Osteocyte (in vitro differentiated cells): ENCODE measurements at places on chromosomes 11 and 22. TPM values are rescaled to one million over a fixed set of nuclear protein-coding genes. Genes with fewer than 3 reads are reported as not detected.
A peak's percentile ranks its signal among the peaks of the same experiment; 100 is the strongest.

DNA sequence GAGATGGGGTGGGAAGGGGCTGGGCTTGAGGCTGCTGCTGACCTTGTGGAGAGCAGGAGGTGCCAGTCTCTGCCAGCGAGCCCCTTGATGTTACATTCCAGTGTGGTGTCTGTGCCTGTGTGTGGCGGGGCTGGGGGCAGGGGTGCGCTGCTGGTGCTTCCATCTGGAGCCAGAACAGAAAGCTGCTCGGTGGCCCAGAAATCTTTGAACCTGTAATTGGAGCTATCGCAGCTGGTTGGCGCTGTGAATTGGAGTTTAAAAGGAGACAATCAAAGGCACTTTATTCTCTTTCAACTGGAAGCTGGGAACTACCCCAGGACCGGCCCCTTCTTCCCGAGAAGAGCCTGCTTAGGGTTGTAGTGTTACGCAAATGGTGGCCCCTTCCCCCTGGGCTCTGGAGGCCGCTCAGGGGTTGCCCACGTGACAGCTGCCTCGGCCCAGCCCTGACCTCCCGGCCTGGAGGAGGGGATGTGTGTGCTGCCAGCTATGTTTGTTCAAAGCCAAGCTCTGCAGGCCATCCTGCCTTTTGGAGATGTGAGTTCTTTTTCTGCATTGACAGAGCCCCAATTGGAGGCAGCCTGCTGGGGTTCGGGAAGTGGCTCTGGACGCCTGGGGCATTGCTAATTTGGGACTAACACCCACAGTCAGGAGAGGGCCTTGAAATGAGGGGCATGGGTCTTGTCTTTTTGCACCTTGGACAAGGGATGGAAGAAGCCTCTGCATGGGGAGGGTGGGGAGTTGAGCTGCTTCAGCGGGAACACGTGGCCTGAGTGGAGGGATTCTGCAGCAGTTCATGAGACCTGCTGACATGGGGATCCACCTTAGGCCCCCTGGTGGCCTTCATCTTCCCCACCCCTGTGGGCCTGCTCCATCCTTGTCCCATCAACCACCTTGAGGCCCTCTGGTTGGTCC lies 14.0 kb upstream of the ARSA start:
- H3K27ac ChIP-seq, result no peak overlapping the region
- H3K36me3 ChIP-seq, result no peaks in the 10 kb centered on the region
- DNase-seq, result no peak

GRCh38 chr11:58060939-58061672 lies 30.4 kb downstream of the OR6Q1 start:
- no peak for DNase-seq
- peaks cover 6% of the 10 kb centered on the region for H3K4me1 ChIP-seq
- no peaks in the 10 kb centered on the region for H3K27me3 ChIP-seq
- H3K4me3 ChIP-seq, result no peak overlapping the region

- H3K27me3 ChIP-seq, result peaks cover 4% of the 10 kb centered on the region
- peak within 1 kb of the TSS; percentile 90 for H3K4me3 ChIP-seq
- peaks cover 37% of the 10 kb centered on the region for H3K4me1 ChIP-seq
- DNase-seq, result peak; percentile 98
These were observed at the start of gene SBF1 for GRCh38 chr22:50474710-50475651. SBF1 (minus strand) TSS chr22:50475035; CDS start chr22:50474840, 195 bp downstream.

DNA sequence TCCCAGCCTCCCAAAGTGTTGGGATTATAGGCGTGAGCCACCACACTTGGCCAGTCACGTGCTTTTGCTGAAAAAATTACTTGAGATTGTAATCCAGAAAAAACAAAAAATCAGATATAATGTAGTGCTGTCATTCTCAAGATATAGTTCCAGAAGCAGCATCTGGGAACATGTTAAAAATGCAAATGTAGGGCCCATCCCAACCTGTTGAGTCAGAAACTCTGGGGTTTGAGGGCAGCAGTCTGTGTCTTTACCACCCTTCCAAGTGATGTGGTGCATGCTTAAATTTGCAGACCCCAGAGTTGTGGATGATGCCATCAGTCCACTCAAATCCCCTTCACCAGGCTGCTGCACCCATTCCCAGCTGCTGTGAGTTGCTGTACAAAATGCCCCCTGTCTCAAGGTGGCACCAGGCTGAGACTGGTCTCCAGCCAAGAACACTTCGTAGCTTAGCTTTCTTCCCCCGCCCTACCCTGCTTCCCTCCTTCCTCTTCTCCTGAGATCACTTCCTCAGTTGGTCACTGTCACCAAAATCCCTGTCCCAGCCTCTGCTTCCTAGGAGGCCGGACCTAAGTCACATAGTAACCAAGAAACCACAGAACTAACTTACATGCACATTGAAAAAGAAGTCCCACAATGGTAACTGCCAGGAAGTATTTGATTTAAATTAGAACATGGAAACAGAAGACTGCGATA lies 18.2 kb upstream of the ARRB1 start:
- no peak for DNase-seq
- H3K27ac ChIP-seq, result no peak overlapping the region
- peaks cover 8% of the 10 kb centered on the region for H3K4me1 ChIP-seq
- H3K4me3 ChIP-seq, result no peak overlapping the region

GRCh38 chr11:61599968-61600710 lies 19.3 kb upstream of the SYT7 start:
- no peak overlapping the region for H3K27ac ChIP-seq
- peaks cover 8% of the 10 kb centered on the region for H3K4me1 ChIP-seq
- no peaks in the 10 kb centered on the region for H3K36me3 ChIP-seq
- no peak for DNase-seq
- no peak overlapping the region for H3K4me3 ChIP-seq
- H3K27me3 ChIP-seq, result peaks cover 19% of the 10 kb centered on the region

- peaks cover 3% of the 10 kb centered on the region for H3K4me1 ChIP-seq
- peaks cover 20% of the 10 kb centered on the region for H3K27me3 ChIP-seq
- no peak overlapping the region for H3K27ac ChIP-seq
- no peak overlapping the region for H3K4me3 ChIP-seq
These were observed 1265.8 kb upstream of the CNTN5 start for GRCh38 chr11:97754976-97755375.

- no peak for DNase-seq
- no peaks in the 10 kb centered on the region for H3K27me3 ChIP-seq
- no peak overlapping the region for H3K4me3 ChIP-seq
- no peak overlapping the region for H3K27ac ChIP-seq
- H3K4me1 ChIP-seq, result no peaks in the 10 kb centered on the region
These were observed 30.6 kb downstream of the FAR1 start for GRCh38 chr11:13699041-13699440.

DNA sequence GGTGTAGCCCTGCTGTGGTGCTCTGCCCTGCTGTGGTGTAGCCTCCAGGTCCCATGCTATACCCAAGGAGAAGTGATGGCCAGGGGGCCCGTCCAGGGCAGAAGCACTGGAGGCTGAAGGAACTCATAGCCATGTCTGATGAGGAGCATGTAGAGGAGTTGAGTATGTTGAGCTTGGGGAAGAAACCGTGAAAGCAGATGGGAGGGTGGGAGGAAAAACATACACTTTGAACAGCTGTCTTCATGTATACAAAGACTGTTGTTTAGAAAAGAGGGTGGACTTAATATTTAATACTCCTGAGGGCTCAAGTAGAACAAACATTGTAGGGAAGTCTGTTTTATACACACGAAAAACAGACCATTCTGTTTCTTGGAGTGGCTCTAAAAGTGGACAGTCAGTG lies 26.6 kb upstream of the TTC12 start:
- no peak overlapping the region for H3K27ac ChIP-seq
- peaks cover 27% of the 10 kb centered on the region for H3K27me3 ChIP-seq
- DNase-seq, result no peak
- H3K4me3 ChIP-seq, result no peak overlapping the region
- no peaks in the 10 kb centered on the region for H3K4me1 ChIP-seq
- no peaks in the 10 kb centered on the region for H3K36me3 ChIP-seq

- H3K4me1 ChIP-seq, result peaks cover 22% of the 10 kb centered on the region
- peaks cover 3% of the 10 kb centered on the region for H3K36me3 ChIP-seq
- H3K4me3 ChIP-seq, result peak overlapping the region; percentile 22
- H3K27me3 ChIP-seq, result no peaks in the 10 kb centered on the region
These were observed 92.8 kb upstream of the APOA1 start for GRCh38 chr11:116930177-116930576.

DNA sequence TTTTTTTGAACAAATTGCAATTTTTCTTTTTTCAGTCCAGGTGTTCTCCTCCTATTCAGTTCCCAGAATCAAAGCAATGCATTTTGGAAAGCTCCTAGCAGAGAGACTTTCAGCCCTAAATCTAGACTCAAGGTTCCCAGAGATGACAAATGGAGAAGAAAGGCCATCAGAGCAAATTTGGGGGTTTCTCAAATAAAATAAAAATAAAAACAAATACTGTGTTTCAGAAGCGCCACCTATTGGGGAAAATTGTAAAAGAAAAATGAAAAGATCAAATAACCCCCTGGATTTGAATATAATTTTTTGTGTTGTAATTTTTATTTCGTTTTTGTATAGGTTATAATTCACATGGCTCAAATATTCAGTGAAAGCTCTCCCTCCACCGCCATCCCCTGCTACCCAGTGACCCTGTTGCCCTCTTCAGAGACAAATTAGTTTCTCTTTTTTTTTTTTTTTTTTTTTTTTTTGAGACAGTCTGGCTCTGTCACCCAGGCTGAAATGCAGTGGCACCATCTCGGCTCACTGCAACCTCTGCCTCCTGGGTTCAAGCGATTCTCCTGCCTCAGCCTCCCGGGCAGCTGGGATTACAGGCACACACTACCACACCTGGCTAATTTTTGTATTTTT lies 6.2 kb upstream of the UBE4A start:
- H3K4me3 ChIP-seq, result no peak overlapping the region
- no peak overlapping the region for H3K27ac ChIP-seq
- peaks cover 1% of the 10 kb centered on the region for H3K4me1 ChIP-seq
- H3K36me3 ChIP-seq, result no peaks in the 10 kb centered on the region
- DNase-seq, result no peak

- H3K4me1 ChIP-seq, result no peaks in the 10 kb centered on the region
- DNase-seq, result peak; percentile 54
- H3K27ac ChIP-seq, result no peak overlapping the region
- no peaks in the 10 kb centered on the region for H3K36me3 ChIP-seq
- H3K27me3 ChIP-seq, result peaks cover 59% of the 10 kb centered on the region
- H3K4me3 ChIP-seq, result no peak overlapping the region
These were observed 23.6 kb upstream of the CACNG2 start for GRCh38 chr22:36727110-36727509.

- no peak overlapping the region for H3K4me3 ChIP-seq
- peaks cover 69% of the 10 kb centered on the region for H3K36me3 ChIP-seq
- peaks cover 6% of the 10 kb centered on the region for H3K4me1 ChIP-seq
These were observed 31.5 kb upstream of the KRTAP5-7 start for GRCh38 chr11:71495286-71496230.

- peaks cover 11% of the 10 kb centered on the region for H3K4me1 ChIP-seq
- no peak overlapping the region for H3K27ac ChIP-seq
- DNase-seq, result no peak
These were observed 14.2 kb downstream of the MCAT start for GRCh38 chr22:43128928-43129424.

DNA sequence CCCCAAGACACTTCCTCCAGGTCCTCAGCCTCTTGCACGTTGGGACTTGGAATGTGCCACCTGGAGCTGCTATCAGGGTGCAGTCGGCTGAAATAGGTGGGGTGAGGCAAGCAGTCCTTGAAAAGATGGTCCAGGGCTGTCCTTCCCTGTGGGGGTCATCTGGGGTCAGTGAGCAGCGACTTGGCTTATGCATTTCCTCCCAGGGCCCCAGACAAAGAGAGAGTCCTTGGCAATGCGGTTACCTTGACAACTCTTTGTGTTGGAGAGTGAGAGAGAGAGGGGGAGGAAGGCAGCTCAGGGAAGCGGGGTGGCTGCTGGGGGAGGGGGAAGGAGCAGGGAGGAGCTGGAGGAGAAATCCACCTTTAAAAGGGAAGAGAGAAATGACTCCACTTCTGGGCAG lies 93.8 kb downstream of the MIAT start:
- H3K36me3 ChIP-seq, result no peaks in the 10 kb centered on the region
- no peak for DNase-seq
- H3K4me1 ChIP-seq, result peaks cover 27% of the 10 kb centered on the region
- H3K27ac ChIP-seq, result no peak overlapping the region
- no peak overlapping the region for H3K4me3 ChIP-seq

KCNJ1 gene
- not detected in 2 replicates for total RNA-seq

TRIM3 gene
- 30.7 and 32.5 TPM in 2 replicates for total RNA-seq

IRAG1 gene
- total RNA-seq, result 22.2 and 24.0 TPM in 2 replicates

KRTAP5-6 gene
- not detected in 2 replicates for total RNA-seq

TMEM45B gene
- not detected in 2 replicates for total RNA-seq
